Hippocampal formation (tissue), 2 donors: ENCODE measurements at places on chromosomes 11 and 22.

- peak; percentile 12 for DNase-seq
Measured at GRCh38 chr11:87137711-87138110, 100.0 kb downstream of the TMEM135 start.

DNA sequence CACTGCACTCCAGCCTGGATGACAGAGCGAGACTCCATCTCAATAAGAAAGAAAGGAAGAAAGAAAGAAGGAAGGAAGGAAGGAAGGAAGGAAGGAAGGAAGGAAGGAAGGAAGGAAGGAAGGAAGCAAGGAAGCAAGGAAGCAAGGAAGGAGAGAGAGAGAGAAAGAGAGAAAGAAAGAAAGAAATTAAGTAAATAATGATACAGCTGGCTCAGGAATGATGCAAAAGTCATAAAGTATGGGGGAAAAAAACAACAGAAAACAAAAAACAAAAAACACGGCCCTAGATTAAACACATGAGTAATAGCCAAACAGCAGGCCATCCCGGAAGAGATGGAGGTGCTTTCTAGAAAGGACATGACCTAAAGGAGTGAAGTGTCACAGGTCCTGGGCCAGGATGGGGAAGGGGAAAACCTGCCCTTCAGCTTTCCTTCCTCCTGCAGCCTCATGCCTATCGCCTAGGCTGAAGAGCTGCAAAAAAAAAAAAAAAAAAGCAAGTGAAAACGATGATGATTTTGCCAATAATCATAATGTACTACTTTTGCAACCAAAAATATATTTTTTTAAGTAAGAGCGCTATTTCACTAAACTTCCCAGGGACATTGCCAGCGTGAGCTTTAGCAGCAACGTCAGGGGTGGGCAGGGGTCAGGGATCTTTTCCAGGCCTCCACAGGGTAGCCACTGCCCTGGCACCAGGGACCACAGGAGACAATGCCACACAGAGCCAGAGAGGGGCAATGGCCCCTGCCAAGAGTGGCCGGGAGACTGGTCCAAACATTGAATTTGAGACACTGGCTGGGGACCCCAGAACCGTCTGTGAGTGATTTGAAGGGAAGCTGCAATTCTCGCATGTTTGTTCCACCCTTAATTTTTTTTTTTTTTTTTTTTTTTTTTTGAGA is 28.2 kb upstream of the TMPRSS4 start:
- DNase-seq = no peak

DNA sequence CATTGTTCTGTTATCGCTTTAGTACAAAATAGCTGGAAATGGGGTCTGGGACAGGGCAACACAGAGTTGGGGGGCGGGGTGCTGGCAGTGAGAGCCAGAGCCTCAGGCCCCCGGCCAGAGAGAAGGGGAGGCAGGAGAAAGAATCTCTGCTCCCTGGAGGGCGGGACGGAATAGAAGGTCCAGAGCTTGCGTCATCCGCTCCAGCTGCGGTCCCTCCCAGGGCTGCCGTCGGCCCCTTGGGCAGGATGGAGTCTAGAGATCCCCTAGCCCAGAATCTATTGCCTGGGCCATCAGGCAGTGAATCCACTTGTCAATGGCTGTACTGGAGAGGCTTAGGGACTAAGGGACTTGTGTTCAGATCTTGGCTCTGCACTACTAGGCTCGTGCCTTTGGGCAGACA is 5.0 kb downstream of the TP53I11 start:
- DNase-seq = no peak

DNA sequence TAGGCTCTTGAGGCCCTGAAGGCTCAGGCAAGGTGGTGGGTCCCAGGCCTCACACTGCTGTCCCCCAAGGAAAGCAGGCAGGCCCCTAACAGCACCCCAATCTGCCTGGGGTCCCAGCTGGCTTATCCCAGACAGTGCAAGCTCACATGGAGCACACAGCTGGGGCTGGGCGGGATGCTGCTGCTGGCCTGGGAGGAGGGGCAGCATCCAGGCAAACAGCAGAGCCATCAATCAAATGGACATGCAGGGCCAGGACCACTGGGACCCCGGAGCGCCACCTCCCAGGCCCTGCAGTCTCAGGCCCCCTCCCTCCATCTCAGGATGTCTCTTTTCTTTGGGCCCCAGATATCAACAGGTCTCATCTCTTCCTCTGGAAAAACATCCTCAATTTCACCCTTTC is 140.3 kb downstream of the BRD1 start:
- no peak for DNase-seq

DNA sequence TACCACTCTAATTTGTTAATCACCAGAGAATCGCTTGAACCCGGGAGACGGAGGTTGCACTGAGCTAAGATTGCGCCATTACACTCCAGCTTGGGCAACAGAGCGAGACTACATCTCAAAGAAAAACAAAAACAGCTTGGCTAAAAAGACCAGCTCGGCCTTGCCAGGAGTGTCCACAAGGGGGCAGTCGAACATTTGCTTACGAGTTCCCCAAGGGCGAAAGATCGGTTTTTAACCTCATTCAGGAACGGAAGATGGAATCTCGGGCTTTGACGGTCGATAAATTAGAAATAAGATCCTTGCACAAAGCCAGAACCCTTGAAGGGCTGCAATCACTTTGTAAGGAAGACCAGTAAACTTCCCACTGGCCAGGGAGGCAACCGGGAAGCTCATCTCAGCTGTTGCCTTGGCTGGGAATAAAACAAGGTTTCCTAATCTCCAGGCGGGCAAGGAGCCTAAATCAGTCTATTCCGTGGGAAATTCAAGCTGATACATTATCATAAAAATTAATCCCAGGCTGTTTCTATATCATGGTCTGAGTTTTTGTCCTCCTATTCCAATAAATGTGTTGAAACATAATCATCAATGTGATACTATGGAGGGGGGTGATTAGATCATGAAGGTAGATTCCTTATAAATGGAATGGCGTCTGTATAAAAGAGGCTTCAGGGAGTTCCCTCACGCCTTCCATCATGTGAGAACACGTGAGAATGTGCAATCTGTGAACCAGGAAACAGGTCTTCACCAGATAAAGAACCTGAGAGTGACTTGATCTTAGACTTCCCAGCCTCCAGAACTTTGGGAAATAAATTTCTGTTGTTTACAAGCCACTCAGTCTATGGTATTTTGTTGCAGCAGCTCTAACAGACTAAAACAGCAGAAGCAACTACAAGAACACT is 14.9 kb upstream of the SLC29A2 start:
- peak; percentile 66 for DNase-seq

DNA sequence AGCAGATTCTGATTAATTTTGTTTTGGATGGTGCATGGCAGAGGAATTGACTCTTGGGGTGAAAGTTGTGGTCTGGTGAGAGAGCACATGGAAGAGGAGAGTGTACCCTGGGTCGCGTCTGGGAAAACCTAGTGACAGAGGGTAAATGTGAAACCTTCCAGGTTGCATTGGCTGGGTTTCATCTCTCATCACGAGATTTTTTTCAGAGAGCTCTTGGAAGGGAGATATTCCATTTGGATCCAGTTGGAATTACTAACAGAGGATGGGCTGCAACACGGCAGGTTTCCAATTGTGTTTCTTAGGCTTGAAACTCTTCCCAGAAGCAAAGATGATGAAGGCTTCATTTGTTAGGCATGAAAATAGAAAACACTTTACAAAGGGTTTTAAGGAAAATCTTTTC is 109.7 kb upstream of the MTMR2 start:
- no peak for DNase-seq

- DNase-seq = peak; percentile 51
Measured at GRCh38 chr11:111299101-111300026, 1.0 kb downstream of the POU2AF3 start.

- DNase-seq = no peak
Measured at GRCh38 chr22:23231471-23232093, 51.3 kb downstream of the BCR start.

- peak; percentile 20 for DNase-seq
Measured at GRCh38 chr11:58028687-58029411, 1.9 kb upstream of the OR6Q1 start.

- peak; percentile 79 for DNase-seq
Measured at GRCh38 chr11:62728171-62728988, at the start of gene TTC9C. TSS of gene TTC9C (plus strand) at chr11:62728486. CDS start at chr11:62728849, 363 bp downstream.

DNA sequence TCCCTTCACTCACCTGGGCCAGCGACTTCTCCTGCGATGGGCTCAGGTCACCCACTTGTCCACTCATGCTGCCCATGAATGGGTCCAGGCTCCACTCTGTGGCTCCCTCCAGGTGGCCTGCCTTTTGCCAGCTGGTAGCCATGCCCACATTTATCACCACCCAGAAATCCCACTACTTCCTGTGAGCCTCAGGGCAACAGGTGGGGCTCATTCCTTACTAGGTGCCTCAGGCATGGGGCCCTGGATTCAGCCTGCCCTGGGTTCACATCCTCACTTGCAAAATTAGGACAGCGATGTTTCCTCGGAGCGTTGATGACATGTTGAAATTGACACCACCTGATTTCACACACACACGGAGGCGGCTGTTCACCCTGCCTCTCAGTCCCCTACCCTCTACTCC is at the start of gene SEC14L6:
Gene SEC14L6 (minus strand): TSS at position 126 of the 400 bp plus-strand sequence. CDS start 59 bp downstream, at position 67.
- no peak for DNase-seq

GRCh38 chr22:46750863-46751443 is 11.5 kb upstream of the TBC1D22A start:
- no peak for DNase-seq

GRCh38 chr22:21936151-21936775 is 16.4 kb downstream of the PPM1F start:
- DNase-seq = peak; percentile 19

GRCh38 chr11:92881940-92882450 is 87.5 kb upstream of the MTNR1B start:
- DNase-seq = no peak

DNA sequence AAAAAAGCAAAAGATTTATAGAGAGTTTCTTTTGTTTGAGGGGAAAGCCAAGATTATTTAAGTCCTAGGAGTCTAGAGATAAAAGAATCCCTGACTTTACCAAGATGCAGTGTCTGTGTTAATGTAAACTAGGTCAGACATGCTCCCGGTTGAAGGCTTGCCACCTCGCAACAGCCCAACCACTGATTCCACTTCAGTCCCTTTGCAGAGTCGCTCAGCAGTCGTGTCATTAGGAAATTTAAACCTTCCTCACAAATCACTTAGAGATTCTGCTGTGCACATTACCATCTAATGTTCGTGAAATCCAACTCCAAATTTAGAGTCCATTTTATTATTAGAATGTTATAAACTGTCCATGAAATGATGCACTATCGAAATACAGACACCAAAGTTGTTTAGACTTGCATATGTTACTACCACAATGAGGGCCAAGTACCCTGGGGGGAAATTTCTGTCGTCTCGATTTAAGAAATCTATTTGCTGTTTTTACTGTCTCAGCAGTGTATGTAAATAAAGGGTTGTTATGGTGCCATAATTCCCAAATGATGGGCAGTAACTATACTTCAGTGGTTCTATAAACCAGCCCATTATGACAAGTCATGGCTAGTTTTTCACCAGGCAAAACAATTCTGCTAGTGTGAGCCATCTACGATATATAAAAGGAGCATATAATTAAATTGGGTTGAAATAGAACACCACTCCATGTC is 101.4 kb upstream of the MTNR1B start:
- no peak for DNase-seq

DNA sequence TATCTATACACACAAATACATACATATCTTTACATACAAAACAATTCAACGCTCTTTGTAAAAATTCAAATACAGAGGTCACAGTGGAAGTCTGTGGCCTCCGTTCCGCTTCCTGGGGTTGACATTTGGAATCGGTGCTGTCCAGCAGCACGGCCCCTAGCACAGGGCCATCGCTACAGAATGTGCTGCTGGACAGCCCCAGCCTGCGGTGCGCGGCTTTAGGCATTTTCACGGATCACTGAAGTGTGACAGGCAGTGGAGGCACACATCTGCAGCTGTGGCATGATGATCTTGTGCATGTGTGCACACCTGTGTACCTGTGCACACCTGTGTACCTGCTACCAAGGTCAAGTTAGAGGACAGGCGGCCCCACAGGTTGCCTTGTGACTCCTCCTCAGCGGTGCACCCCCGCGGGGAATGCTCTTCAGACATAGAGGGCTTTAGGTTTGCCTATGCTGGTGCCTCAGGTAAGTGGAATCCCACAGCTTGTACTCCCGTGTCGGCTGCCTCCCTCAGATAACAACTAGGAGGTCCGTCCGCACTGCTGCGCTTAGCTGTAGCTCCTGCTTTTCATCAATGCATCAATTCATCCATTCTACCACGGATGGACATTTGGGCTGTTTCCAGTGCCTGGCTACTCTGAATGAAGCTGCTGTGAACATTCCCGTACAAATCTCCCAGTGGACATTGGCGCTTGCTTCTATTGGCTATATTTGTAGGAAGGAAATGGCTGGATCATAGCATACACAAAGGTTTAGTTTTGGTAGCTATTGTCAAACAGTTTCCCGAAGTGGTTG is 29.9 kb downstream of the GAL start:
- no peak for DNase-seq

GRCh38 chr11:64894812-64895452 is 16.5 kb upstream of the EHD1 start:
- no peak for DNase-seq

DNA sequence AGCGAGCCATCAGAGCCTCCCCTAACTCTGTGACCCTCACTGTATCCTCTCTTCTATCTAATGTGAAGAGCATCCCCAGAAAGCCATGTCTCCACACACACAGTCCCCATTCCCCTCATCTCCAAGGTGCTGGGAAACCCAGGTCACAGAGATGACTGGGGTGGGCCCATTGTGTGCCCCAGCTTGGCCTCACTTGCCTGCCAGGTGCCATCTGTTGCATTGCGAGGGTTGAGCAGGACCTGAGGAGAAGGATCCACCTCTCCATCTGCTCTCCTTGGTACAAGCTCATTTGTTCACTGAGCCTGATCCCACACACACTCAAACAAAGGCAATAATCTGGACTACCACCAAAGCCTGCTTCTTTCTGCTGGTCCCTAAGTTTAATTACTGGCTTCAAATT is 118.8 kb downstream of the SPATA19 start:
- DNase-seq = no peak

- DNase-seq = no peak
Measured at GRCh38 chr22:44622679-44623078, 79.3 kb upstream of the PRR5 start.

DNA sequence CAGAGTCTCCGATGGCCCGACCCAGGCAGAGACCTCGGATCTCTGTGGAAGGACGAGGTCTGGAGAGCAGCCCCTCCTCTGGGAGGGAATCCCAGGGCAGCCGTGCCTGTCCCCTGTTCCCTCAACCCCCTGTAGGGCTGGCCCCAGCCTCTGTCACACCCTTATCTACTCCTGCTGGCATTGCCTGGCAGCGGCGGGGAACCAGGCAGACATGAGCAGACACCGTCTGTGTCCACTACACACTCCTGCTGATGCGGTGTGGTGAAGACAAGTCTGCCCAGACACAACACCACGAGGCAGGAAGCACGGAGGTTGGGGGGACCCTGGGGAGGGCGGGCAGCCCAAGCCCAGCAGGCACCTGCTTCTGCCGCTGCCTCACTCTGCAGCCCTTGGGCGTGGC is 52.5 kb upstream of the A4GALT start:
- no peak for DNase-seq

- DNase-seq = no peak
Measured at GRCh38 chr11:69074375-69075140, 25.8 kb downstream of the TPCN2 start.
